Memory B cell (primary cell): ENCODE measurements at places on chromosomes 3 and 15.

DNA sequence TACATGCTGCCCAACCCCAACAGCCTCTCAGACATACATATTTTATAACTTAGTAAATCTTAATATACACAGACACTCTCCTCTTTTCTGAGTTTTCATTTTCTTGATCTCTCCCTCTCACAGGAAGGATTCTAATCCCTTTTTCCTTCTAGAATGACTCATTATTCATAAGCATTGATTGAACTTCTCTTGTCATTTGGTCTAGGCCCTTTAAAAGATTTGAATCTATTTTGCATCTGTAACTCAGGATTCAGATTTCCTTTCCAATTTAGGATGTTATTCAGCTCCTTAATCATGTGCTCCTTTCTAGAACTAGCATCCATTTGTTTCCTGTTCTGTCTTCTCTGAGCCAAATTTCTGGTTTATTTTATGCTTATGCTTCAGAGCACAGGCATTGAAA is 624.5 kb upstream of the SGO1 start:
- DNase-seq: no peak

DNA sequence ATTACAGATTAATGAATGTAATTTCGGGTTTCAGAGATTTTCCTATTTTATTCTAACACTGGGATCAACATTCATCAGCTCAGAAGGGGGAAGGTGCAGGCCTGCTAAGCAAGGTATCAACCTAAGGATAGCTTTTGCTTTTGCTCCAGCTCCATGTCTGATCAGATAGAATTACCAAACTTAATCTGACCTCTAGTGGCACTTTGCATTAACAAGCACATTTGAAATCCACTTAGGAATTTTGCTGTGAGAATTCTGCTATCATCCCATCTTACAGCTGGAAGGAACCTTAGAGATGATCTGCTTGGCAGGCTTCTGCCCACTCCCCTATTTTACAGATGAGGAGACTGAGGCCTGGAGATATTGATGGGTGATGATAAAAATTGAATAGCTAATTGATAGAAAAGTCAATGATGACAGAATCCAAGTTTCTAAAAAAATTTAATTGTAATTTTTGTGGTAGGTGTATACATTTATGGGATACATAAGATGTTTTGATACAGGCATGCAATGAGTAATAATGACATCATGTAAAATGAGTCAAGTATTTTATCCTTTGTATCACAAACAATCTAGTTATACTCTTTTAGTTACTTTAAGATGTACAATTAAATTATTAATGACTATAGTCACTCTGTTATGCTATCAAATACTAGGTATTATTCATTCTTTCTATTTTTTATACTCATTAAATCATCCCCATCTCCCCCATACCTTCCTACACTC is 209.2 kb upstream of the ZPLD1 start:
- DNase-seq: no peak

GRCh38 chr3:85475346-85475745 is 516.6 kb downstream of the CADM2 start:
- no peak for DNase-seq

- DNase-seq: no peak
Observed at GRCh38 chr3:197580253-197580691, 24.5 kb upstream of the BDH1 start.

DNA sequence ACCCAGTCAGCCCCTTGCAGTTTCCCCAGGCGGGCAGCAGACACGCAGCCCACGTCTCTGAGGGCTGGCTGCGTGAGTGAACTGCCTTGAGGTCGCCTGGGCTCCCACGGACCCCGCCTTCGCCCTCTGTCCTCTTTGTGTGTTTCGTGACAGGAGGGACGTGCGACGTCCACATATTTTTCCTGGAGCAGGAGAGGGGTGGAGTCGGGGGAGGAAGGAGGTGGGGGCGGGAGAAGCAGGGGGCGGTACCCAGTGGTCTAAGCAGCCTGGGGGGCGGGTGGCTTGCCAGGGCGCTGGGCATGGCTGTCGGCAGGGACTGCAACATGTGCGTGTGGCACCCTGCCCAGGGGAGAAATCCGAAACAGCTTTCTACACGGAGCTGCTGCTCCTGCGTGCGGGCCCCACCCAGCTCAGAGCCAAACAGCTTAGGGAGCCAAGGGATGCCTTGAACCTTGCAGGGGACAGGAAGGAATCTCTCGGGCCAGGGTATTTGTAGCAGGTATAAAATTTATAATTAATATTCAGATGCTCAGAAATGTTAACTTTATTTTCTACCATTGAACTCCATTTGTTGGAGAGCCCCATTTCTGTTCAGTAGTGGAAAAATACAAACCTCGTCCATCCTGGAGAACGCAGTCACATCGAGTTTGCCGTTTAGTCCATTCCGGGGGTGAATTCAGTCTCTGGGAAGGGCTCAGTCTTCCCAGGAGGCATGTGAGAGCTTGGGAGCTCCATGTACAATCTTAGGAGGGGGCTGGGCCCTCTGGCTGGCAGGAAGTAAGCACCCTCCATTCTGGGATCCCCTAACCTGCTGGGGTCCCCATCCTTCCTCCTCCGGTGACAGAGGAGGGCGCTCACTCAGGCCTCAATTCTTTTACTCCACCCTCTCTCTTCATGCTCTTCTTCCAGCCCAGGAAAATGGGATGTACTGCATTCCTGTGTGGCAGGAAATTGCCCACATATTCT is 79.1 kb upstream of the MEF2A start:
- no peak for DNase-seq

DNA sequence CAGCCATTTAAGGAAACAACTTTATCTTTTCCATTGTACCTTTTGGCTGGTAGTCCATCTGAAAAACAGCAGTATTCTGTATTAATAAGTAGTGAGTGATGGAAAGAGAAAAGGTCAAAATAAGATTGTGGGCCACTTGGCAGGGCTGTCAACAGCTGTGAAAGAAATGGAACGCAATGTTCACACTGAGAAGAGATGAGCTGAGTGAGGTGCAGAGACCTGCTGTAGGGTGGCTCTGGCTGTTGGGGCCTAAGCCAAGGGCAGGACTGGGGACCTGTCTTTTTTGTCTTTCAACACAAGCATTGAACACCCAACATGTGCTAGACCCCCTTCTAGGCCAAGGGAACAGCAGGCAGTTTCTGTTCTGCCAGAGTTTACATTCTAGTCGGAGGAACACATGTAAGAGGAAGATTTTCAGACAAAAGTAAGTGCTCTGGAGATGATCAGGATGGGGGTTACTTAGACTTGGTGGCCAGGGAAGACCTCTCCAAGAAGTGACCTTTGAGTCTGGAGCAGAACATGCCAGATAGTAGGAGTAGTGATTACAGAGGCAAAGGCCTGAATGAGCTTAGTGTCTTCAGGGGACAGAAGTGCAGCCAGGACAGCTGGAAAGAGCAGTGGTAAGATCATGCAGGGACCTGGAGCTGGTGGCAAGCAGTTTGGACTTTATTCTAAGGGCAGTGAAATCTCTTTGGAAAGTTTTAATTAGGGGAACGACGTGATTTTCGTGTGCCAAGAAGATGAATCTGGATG is 29.6 kb downstream of the TSEN2 start:
- no peak for DNase-seq

DNA sequence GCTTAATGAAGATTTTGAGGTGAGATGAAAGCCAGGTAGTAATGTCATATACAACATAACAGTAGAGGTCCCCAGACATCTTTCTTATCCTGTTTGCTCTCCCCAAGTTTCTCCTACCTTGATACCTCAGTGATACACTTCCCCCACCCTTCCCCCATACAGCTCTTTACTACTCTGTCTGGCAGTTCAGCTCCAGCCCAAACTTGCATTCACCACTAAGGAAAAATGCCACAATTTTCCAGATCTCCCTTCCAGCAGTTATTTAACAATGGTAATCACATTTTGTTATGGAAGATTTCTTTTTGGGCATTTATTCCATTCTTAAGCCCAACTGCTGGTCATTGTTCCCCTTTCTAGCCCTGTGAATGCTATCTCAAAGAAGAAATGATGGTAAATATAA is 34.9 kb upstream of the ITGA11 start:
- DNase-seq: no peak

DNA sequence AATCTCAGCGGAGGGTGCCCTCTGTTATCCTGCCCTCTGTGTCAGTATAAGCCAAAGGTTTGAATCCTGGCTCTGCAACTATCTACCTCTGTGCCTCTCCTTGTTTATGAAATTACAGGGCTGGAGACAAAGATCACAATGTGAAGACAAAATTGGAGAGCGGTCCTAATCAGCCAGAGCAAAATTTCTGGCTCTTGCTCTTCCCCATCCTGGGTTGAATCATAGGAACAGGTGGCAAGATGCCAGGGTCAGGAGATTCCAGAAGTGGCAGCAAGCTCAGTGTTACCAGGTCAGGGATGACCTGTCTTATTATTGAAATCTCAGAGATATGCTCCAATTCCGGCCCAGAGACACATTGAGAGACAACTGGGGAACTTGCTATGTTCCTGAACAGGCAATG is 2.3 kb upstream of the CCR2 start:
- no peak for DNase-seq

- no peak for DNase-seq
Observed at GRCh38 chr3:186251948-186252619, 110.0 kb downstream of the DGKG start.
